ENCODE measurements at places on chromosomes 2 and 18. TPM values are rescaled to one million over a fixed set of nuclear protein-coding genes. Genes with fewer than 3 reads are reported as not detected.

- ATAC-seq = no peak
Observed at GRCh38 chr2:37361994-37362698, 17.7 kb downstream of the QPCT start.

Gene ARHGEF4
- 59.5 TPM for total RNA-seq

Gene SCN7A
- total RNA-seq = 67.4 TPM

Gene STK25
- 125 TPM for total RNA-seq

Measured in gastroesophageal sphincter (tissue), 4 donors.